Progenitor cell of endocrine pancreas (in vitro differentiated cells): ENCODE measurements at places on chromosomes 1 and 21.

DNA sequence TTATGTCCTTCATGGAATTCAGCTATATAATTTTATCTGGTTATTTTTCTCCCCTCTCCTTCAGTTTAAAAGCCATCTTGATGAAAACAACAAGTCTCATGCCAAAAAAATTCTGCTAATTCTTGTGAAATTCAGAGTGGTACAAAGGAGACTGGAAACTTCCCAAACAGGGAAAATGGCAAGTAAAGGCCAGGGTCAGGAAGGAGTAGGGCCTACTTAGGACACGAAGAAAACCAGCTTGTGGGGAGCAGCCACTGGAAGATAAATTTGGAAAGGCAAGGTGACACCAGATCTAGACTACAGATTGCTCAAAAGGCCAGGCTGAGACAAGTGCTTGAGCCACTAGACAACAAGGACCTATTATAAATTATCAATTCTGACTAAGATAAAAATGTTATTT is 6.4 kb downstream of the TSTD1 start:
- no peak for DNase-seq

- DNase-seq = no peak
These were observed 1.5 kb downstream of the ZNF684 start for GRCh38 chr1:40532844-40533424.

GRCh38 chr1:3114846-3115245 is 45.8 kb downstream of the PRDM16 start:
- peak; percentile 43 for DNase-seq

DNA sequence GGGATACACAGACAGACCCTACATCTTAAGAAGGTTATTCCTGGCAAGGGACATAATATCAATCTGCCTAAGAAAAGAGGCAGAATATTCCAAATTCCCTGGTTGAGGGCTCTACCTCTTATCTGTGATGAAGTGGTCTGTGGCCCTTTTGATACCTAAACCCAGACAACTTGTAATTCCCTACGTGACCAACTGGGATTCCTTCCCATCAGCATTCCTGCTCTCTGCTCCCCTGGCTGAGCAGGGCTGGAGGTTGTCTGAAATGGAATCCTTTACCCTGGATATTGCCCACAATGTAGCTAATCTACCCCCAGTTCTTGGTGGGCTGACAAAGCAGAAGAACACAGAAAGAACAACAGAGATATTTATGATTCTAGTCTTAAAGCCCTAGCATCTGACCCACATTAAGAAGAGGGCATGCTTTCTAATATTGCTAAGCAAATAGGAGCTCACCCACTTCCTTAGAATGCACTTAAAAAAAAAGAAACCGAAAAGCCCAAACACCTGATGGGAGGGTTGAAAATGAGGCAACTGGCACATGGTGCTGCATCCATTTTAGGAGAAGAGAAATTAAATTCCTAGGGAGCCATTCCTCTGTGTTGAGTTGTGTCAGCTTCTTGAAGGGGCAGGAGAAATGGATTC is 36.8 kb downstream of the GADD45A start:
- no peak for DNase-seq

DNA sequence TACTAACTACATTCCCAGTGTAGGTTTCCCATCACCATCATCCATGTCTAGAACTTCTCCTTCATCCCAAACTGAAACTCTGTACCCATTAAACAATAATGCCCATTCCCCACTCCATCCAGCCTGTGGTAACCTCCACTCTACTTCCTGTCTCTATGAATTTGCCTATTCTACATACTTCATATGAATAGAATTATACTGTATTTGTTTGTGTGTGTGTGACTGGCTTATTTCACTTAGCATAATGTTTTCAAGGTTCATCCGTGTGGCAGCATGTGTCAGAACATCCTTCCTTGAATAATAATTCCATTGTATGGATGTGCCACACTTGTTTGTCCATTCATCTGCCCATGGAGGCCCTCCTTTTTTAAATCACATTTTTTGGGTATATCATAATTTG is 35.7 kb downstream of the ATP2B4 start:
- no peak for DNase-seq

DNA sequence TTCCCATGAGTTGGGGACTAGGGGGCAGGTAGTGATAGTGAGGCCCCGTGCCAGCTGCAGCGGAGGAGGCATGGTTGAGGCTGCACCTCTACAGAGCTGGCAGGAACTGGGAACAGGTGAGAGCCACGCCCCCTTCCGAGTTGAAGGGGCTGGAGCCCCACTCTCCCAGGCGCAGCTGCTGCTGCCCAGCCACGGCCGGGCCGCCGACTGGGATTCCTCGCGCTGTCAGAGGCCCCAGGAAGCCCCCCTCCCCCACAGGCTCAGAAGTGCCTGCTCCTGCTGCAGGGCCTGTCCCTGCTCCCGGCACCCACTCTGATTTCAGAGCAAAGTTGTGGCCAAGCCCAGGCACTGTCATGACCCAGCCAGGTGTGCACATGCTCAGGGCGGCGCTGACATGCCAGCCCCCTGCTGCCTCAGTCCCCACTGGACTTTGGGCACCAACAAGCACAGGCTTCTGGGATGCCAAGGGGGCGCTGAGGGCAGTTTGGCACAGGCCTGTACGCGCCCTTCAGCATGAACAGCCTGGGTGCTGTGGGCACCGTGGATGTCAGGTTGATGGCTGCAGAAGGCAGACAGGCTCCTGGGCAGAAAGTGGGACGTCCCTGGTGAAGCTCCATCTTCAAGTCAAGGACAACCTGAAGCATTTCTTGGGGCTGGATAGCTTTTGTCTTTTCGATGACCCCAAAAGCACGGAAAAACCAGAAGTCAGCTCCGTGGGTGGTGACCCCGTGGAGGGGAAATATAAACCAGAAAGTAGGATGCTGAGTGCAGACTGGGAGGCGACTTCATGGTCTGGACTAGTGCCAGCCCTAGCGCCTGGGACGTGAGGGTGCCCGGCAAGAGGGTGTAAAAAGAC is 121.5 kb downstream of the SIM2 start:
- DNase-seq = peak; percentile 15

DNA sequence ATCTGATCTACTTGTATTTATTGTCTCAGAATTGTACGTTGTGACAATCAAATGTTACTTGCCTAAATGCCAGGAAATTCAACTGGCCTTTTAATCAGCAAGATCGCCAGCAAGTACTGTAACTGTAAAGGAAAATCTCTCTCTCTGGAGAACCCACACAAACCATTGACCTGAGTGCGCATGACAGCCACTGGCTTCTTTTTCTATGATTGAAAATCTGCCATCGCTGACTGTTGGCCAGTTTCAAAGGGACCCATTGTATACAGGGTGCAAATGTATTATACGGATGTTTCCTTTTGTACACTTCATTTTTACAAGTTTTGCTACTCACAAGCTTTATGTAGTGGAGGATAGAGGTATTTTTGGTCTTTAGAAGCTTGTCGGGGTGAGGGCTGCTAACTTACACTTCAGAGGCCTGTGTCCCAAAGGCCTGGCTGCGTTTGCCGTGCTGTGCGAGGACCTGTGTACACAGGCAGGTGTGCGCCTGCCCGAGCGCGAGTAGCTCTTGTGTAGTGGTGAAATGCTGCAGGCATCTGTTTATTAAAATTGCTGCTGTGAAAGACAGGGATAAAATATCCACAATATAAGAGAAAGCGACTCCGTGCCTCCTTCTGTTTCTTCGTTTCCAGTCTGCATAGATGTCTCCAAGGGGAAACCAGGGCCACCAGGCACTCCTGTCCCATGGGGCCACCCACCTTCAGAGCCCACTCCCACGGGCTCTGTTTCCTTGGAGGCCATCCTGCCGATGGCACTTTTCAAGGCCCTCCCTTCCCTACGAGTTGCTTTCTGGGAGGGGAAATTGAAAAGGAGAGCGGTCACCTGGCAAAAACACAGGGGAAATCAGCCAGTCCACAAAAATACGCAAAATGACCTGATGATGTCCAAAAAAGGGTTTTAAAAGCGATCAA is 25.3 kb upstream of the TRAPPC10 start:
- DNase-seq = no peak

DNA sequence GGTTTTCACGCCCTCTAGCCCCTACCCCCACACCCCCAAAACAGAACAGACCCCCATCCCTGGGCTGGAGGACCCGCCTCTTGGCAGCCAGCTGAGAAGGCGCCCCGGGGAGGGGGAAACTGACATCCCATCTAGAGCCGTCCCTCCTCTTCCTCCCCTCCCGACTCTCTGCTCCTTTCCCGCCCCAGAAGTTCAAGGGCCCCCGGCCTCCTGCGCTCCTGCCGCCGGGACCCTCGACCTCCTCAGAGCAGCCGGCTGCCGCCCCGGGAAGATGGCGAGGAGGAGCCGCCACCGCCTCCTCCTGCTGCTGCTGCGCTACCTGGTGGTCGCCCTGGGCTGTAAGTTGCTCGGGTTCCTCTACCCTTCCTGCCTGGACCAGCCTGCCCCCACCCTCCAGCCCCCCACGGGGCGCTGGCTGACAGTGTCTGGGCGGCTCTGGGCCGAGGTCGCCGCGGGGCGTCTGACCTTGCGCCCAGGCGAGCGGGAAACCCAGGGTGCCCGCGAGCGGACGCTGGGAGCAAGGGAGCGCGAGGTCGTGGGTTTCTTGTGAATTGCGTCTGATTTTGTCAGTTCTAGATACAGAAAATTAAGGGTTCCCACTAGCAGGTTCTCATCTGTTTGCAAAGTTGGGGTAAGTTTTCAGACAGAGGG is 618 bp downstream of the JAM2 start:
- peak; percentile 42 for DNase-seq

GRCh38 chr1:165917166-165917565 is 89.8 kb downstream of the UCK2 start:
- DNase-seq = no peak

DNA sequence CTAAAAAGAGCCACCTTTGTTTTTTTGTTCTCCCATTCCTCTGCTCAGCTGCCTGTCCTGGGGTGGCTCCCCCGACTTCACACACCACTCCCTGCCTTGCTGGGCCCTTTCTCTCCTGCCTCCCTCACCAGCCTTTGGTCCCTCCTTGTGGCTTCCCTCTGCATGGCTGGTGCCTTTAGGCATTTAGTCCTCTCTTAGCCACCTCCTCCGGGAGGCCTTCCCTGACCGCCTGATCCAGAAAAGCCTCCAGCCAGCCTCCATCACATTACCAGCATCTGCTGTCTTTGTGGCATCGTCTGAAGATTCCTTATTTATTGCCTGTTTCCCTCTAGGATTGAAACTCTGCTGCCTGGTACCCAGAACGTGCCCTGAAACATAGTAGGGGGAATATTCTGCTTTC is 46.2 kb upstream of the ACOT11 start:
- no peak for DNase-seq

DNA sequence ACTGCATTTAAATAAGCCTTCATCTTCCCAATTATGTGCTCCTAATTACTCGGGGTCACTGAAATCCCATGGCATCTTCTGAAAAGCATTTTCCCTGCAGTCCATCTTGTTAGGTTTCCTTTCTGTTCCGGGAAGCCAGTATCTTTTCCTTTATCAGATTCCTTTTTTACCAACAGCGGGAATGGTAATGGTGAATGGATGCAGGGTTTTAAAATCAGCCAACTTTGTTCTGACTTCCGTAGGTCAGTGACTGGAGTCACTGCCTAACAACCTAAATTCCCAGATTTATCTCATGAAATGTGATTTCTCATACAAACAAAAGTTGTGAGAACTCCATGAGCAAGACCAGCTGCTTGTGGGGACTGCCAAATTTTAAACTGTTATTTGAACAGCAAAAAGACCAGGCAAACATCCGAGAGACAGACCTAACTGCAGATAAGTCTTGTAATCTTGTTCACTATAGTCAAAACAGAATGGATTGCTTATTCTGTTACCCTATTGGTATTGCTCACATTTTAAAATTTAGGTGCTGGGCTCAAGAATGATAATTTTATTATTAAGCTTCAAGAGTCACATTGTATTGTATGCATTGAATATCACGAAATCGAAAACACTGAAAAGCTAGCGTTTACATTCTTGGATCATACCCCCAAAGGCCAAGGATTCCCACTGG is 1.2 kb upstream of the RWDD3 start:
- no peak for DNase-seq

- DNase-seq = no peak
These were observed 136.2 kb upstream of the F3 start for GRCh38 chr1:94677714-94678113.

- no peak for DNase-seq
These were observed 3.6 kb downstream of the NIBAN1 start for GRCh38 chr1:184970691-184971161.

- no peak for DNase-seq
These were observed 1.0 kb upstream of the SYNJ1 start for GRCh38 chr21:32728848-32729247.

DNA sequence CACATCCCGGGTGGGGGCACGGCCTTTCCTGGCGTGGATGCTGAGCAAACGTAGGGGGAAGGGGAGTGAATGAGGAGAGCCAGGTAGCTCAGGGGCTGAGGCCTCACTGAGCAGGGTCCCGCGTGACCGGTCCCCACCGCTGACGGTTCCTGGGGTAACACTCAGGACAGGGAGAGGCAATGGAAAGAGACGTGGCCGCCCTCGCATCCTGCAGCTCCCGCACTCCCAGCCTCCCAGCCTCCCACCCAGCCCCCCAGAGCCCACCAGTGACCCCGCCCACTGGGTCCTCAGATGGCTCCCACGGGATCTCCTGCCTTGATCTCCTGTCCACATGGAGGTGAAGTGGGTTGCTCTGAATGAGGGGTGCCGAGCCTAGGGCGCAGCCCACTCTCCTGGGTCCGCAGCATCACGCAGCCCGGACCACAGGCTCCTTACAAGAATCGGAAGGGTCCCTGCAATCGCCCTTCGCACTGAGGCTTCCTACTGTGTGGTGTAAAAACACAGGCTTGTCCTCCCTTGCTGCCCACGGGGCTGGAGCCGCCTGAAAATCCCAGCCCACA is 2.4 kb downstream of the TSPEAR start:
- DNase-seq = no peak

DNA sequence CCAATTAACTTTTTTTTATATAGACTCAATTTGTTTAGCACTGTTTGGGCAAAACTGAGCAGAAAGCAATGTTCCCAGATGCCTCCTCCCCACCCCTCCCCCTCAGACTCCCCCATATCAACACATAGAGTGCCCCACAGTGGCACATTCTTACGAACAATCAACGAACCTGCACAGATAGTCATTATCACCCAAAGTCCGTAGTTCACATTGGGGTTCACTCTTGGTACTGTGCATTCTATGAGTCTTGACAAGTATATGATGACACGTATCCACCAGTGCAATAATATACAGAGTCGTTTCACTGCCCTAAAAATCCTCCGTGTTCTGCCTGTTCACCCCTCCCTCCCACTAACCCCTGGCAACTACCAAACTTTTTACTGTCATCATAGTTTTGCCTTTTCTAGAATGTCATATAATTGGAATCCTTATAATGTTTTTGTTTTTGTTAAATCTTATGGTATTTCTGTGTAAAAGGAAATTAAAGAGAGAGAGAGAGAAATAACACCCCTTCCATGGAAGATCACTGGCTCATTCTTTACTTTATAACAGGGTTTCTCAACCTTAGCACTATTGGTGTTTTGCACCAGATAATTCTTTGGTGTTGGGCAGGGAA is 37.2 kb upstream of the HNRNPU start:
- no peak for DNase-seq

DNA sequence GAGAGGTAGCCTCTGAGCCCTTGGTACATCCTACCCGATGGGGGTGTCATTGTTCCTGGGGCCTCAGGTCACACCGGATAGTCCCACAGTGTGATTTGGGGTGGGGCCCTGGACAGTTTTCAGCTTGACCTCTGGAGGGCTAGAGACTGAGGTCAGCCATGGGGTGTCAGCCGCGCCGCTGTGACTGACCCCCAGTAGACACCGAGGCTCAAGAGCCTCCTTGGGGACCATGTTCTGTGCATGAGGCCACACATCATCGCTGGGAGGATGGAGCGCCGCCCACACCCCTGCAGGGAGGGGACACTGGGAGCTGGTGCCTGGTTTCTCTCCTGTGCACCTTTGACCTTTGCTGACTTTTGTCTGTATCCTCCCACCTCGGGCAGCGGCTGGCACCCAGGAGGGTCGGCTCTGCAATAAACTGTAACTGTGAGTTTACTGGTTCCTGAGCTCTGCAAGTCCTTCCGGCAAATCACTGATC is 22.6 kb downstream of the ITGB2 start:
- DNase-seq = no peak
